ENCODE measurements at places on chromosomes 4 and X.
A peak's percentile ranks its signal among the peaks of the same experiment; 100 is the strongest.

DNA sequence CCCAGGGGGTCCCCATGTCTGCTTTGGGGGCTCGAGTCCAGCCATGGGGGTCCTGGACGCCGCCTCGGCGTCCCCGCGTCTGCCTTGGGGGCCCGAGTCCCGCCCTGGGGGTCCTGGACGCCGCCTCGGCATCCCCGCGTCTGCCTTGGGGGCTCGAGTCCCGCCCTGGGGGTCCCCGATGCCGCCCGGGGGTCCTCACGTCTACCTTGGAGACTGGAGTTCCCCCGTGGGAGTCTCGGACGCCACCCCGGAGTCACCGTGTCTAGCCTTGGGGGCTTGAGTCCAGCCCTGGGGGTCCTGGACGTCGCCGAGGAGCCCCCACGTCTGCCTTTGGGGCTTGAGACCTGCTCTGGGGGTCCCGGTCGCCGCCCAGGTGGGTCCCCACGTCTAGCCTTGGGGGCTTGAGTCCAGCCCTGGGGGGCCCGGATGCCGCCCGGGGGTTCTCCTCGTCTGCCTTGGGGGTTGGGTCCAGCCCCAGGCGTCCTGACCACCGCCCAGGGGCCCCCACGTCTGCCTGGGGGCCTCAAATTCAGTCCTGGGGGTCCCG is 1.1 kb upstream of the GTPBP6 start:
- DNase-seq, result no peak

DNA sequence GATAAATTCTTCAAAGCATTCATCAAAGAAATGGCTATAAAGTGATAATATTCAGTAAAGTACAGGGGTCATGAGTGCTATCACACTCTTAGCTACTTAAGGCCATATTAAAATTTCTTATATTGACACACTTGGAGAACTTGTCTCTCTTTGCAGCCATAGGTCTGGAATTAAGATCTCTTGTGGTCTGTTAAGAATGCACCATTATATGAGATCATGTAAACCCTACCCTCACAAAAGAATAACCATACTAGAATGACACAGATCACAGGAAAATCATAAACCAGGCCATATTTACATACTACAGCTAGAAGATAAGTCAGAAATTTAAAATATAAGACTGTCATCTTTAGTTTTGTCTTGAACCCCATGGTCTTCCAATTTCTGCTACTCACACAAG is 434.3 kb downstream of the PDGFC start:
- no peak for DNase-seq

- DNase-seq, result no peak
Observed at GRCh38 chr4:1249731-1250526, 999 bp upstream of the CTBP1 start.

DNA sequence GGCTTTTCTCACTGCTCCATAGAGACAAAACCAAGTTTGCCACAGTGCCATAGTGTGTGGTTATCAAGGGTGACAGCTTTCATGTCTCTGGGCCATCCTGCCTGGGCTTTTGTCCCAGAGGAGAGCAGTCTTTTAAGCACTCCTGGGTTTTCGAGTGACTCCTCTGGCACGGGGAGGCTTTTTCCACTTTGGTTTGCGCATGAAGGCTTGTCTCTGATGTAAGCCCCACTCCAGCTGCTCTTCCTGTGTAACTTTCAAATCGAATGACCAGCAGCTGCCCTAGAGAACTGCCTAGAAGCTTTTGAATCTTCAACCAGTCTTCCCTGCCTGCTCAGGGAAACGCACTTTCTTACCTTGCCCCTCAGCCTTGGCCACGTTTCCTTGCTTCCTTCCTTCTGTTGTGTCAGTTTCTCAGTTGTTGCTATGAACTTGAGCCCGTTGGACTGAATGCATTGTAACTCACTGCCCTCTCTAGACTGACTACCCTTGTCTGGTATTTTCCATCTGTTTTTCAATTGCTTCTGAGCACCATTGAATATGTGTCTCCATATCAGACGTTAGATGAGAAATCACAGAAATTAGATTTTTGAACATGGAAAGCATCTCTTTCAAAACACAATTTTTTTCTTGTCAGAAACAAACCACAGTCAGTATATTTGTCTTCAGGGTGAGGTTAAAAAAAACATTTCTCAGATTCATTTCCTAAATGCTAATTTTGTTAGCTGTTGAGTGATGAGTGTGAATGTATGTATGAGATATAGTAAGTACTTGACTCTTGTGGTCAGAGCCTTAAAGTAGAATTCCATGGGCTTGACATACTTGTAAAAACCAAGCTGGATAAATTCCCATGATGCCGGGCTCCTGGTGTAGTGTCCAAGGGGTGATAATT is 45.3 kb downstream of the SLC9A6 start:
- no peak for DNase-seq

DNA sequence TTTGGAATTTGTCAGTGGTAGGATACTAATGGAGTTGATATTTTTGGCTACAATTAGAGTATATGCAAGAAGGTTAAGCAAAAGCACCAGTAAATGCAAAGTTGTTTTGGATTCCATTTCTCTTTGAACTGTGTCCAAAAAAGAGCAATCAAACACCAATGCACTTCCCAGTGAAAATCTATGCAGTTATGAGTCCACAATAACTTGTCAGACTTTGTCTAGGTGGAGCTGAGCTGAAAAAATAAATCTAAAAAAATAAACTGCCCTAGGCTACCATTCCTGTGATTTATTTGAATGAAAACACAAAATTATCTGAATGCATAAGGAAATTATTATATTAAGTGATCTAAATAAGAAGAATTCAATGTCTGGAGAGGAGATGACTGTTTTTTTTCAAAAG is 37.0 kb upstream of the AREG start:
- no peak for DNase-seq

DNA sequence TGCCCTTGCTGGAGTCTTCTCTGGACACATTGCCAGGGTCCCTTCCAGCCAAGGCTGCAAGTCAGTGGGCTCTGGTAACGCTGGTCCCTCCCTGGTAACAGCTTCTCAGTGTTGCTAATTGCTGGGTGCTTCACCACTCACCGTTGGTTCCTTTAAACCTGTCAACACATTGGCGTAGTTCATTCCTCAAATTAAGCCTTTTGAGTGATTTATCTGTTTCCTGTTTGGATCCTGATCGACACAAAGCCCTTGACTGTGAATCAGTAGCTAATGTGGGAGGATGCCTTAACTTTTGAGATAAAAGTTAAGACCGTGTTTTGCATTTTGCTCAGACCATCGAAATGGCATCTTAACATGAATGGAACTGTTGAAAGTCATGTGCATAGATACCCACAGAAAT is 125.9 kb downstream of the AMELX start:
- DNase-seq, result no peak

DNA sequence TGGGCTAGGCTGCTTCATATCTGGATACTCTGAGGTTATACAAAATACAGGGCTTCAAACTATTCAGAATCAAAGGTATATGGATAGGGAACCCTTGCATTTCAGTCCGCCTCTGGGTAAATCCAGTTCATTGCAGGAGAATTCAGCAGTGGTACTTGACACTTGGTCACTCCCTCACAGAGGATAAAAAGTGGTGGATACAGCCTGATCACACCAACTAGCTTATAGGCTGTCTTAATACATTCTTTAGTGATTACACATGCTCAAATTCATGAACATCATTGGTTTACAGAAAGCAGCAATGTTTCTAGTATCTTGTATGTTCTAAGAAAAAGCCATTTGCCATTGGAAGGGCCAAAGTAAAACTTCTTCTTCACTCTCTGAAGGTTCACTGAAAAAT is 104.8 kb upstream of the PDE5A start:
- DNase-seq, result no peak

- DNase-seq, result no peak
Observed at GRCh38 chrX:70354716-70355115, 64.8 kb downstream of the KIF4A start.

DNA sequence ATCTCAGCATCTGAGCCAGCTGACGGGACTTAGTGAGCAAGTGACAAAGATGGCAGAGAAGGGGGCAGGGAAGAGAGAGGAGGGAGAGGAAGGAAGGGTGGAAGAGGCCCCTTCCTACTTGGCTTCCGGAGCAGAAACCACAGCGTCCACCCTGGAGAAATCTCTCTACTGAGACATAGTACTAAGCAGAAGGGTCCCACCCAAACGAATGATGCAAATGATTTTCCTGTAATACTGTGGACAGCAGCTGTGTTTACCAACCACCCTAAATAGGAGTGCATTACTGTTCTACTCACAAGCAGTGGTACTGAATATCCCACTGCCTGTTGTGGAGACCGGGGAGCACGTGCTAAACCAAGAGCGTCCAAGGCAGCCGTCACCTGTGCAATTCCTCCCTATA is 29.4 kb downstream of the DTHD1 start:
- DNase-seq, result no peak

DNA sequence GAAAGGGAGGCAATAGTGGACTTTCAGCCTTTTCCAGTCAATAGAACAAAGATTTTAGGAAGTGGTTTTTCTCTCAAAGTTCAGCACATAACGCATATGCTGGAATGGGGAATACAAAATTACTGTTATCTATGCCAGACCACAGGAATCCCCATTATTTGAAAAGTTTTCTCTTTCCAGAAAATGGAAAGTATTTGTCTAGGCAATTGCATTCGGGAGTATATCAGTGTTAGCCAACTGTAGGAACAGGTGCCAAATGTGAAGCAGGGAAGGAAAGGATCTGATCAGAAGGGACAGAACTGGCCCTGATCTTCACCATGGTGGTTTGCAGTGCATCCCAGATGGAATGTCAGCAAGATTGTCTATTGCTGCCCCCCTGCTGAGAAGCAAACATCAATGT is 213.6 kb downstream of the CPE start:
- no peak for DNase-seq

GRCh38 chr4:139676913-139677585 is 11.4 kb downstream of the MGST2 start:
- DNase-seq, result no peak

- DNase-seq, result no peak
Observed at GRCh38 chrX:93259029-93259428, 414.3 kb downstream of the NAP1L3 start.

DNA sequence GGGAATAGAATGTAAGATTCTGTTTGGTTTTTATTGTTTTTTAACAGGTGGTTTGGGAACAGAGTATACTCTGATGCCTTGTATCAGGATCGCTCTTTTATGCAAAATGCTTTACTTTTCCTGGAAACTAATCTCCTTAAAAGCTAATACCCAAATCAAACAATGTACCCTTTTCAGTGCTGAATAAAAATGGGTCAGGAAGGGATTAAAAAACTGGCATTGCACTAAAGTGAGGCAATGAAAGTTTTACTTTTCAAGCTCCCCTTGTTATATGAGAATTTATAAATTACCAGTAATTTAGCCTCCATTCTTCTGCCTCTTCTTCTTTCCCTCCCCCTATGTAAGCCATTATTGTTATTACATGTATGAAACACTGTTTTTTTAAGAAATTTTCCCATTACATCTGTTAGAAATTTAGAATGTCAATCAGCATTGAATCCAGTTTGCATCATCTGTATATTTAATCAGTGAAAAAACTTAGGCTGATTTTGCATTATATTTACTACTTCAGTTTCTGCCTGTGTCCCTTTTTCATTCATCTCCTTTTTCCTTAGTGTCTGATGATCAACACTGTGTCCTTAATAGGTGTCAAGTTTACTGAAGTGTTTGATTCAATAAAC is 89.7 kb upstream of the NPNT start:
- DNase-seq, result no peak

- DNase-seq, result no peak
Observed at GRCh38 chrX:38514016-38514854, 47.1 kb upstream of the TSPAN7 start.

GRCh38 chr4:815464-816146 is 10.3 kb downstream of the CPLX1 start:
- DNase-seq, result no peak

DNA sequence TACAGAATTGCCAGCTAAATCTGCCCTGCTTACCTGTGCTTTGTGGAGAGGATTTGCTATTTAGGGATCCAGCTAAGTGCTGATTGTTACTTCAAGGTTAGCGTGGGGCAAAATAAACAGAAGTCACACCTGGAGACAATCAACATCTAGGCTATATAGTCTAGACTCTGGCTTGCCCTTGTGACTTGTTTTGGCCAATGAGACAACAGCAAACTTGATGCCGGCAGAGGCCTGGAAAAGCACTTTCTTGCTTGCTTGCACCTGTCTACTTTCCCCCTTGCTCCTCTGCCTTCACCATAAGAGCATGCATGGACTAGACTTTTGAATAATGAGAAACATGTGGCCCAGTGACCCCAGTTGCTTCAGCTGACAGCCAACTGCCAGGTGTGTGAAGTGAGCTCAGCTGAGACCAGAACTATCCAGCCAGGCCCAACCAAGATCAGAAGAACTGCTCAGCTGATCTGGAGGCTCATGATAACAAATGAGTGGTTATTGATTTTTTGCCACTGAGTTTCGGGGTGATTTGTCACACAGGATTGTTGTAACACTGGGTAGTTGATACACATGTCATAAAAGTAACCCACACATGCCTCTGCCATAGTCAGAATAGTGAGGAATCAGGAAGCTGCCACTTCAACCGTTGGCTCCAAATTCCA is 164.4 kb downstream of the RBMX2 start:
- no peak for DNase-seq

- no peak for DNase-seq
Observed at GRCh38 chr4:84218031-84218430, 281.1 kb downstream of the NKX6-1 start.

GRCh38 chrX:136880003-136880451 is 498 bp downstream of the RBMX start:
- DNase-seq, result peak; percentile 31

DNA sequence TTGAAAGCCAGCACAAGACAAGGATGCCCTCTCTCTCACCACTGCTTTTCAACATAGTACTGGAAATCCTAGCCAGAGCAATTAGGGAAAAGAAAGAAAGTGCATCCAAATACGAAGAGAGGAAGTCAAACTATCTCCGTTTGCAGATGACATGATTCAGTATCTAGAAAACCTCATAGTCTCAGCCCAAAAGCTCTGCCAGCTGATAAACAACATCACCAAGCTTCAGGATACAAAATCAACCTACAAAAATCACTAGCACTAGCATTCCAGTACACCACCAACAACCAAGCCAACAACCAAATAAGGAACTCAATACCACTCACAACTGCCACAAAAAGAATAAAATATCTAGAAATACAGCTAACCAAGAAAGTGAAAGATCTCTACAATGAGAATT is 38.6 kb downstream of the COX7B2 start:
- no peak for DNase-seq

DNA sequence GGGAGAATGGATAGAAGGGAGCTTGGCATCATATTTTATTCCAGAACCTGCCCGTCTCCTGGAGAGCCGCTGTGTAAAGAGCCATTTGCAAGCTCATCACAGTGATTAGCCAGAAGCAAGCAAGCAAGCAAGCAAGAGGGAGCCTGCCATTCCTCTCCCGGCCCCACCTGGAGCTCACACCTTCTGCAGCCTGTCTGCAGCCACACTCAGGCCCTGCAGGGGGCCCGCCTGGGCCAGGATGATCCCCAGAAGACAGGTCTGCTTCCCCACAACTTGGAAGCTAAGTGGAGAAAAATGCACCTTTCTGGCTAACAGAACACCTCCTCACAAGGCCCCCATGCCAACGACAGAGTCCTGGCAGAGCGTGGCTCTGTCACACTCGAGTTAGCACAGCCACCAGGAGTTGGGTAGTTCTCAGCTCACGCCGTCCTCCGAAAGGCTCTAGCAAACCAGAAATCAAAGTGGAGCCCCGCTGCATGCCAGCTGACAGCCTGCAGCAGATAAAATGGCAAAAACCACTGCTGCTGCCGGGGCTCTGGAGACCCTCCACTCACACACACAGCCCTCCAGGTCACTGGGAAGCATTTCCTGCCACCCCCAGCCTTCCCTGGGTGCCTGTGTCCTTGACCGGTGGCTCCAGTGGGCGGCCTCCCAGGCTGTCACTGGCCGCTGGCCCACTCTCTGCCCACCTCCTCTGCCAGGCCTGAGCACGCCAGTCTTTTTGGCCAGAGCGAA is 54.9 kb downstream of the DCTD start:
- DNase-seq, result no peak

GRCh38 chr4:74334636-74335035 is 26.4 kb downstream of the EPGN start:
- DNase-seq, result no peak
